ENCODE measurements at places on chromosomes 1 and 21.

DNA sequence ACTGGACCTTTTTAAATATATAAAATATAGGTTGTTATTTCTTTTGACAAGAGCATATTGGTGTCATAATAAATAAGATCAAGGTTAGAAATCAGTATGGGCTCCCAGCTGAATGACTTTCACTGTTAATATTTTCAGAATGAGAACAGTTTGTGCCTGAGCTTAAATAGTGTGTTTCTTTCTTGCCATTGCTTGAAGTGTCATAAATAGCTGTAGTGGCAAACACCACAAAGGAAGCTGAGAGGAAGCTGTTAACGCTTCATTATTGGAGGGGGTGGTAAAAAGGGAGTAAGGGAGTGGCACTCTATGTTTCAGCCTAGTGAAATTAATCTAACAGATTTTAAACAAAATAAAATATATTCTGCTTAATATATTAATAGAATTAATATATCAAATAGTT, 1089.8 kb upstream of the NCAM2 start:
- no peak overlapping the region for H3K4me3 ChIP-seq
- no peak for DNase-seq
- H3K27me3 ChIP-seq = no peaks in the 10 kb centered on the region
- H3K36me3 ChIP-seq = no peaks in the 10 kb centered on the region
- no peaks in the 10 kb centered on the region for H3K4me1 ChIP-seq
- no peak overlapping the region for H3K27ac ChIP-seq

- peak within 1 kb of the TSS; percentile 71 for H3K27ac ChIP-seq
- peak within 1 kb of the TSS; percentile 58 for H3K4me3 ChIP-seq
- peaks cover 16% of the 10 kb centered on the region for H3K4me1 ChIP-seq
- no peaks in the 10 kb centered on the region for H3K27me3 ChIP-seq
- peak; percentile 65 for DNase-seq
- H3K36me3 ChIP-seq = no peaks in the 10 kb centered on the region
Measured at GRCh38 chr1:85048296-85049064, at the start of gene MCOLN3. TSS of gene MCOLN3 (minus strand) at chr1:85048500. CDS start at chr1:85045360, 3,140 bp downstream.

- peak; percentile 63 for DNase-seq
- H3K4me3 ChIP-seq = no peak overlapping the region
- no peak overlapping the region for H3K27ac ChIP-seq
- H3K36me3 ChIP-seq = no peaks in the 10 kb centered on the region
- no peaks in the 10 kb centered on the region for H3K4me1 ChIP-seq
Measured at GRCh38 chr1:206925106-206925736, 3.5 kb upstream of the FCMR start.

DNA sequence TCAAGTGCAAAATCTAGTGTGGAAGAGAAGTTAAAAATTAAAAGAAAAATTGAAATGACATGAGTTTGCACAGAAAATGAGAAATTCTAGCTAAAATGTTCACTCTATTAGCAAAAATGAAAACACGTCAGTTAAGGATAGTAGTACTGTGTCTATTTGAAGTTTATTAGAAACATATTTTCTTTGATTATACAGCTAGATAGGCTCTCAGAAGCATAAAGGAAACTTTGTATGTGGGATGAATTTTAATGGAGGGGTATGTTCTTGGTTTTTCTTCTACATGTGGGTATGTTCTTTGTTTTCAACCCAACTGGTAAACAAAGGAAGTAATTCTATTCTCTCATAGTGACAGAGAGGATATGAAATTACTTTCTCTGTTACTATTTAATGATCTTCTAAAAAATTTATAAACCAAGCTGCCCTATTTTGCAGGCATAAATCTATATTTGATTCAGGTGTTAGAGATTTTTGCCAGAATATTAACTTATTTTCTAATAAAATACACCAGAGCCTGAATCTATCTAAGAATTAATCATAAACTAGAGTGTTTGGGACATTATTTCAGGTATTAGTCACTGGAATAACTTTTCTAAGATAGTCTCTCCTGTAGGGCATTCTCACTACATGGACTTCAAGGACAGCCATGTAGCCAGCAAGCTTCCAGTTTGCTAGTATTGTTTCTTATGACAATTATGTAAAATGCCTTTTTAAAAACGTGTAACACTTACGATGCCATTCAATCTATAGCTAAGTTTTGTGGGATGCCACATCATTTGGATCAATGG, 15.8 kb downstream of the GPSM2 start:
- no peaks in the 10 kb centered on the region for H3K4me1 ChIP-seq
- no peaks in the 10 kb centered on the region for H3K27me3 ChIP-seq
- H3K4me3 ChIP-seq = no peak overlapping the region
- no peaks in the 10 kb centered on the region for H3K36me3 ChIP-seq
- no peak for DNase-seq

DNA sequence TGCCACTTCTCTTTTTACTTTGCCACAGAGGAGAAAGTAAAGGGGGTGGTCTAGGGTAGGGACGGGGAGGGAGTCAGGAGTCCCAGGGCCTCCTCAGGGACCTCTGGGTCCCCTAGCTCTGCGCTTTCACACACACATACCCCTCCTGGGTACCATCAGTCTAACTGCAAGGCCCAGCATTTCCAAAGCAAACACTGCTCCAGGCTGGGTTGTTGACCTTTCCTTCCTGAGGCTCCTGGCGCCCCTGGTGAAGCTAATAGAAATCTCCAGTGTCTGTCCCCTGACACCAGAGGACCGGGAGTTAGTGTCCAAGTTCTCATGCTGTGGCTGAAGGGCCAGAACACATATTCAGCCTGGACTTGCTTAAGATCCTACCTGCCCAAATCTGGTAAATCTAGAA, 3.9 kb downstream of the TMEM63A start:
- H3K4me3 ChIP-seq = no peak overlapping the region
- H3K27ac ChIP-seq = peak overlapping the region; percentile 96
- DNase-seq = no peak
- H3K36me3 ChIP-seq = peaks cover 11% of the 10 kb centered on the region
- H3K27me3 ChIP-seq = no peaks in the 10 kb centered on the region

DNA sequence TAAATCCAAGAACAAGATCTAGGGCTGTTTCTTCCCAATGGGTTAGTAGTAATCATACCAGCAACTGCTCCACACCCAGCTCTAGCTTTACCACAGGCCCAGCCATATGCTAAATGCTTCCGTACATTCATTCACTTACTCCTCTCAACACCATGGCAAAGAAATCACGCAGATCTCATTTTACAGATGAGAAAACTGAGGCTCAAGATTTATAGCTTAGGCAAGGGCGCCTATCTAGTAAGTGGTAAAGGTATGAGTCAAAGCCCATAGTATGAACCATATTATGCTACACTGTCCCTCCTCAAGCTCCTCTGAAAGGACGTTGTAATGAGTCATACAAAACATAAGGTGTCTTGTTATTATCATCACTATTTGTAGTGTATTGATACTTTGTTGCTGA, 82.2 kb downstream of the NIBAN1 start:
- DNase-seq = no peak
- no peaks in the 10 kb centered on the region for H3K27me3 ChIP-seq
- peak overlapping the region; percentile 76 for H3K27ac ChIP-seq
- no peaks in the 10 kb centered on the region for H3K36me3 ChIP-seq

GRCh38 chr21:14706712-14707510, 160.8 kb upstream of the SAMSN1 start:
- no peak overlapping the region for H3K27ac ChIP-seq
- H3K36me3 ChIP-seq = no peaks in the 10 kb centered on the region
- H3K27me3 ChIP-seq = no peaks in the 10 kb centered on the region
- H3K4me3 ChIP-seq = no peak overlapping the region

GRCh38 chr21:36254106-36254941, 65.7 kb upstream of the MORC3 start:
- DNase-seq = no peak
- H3K36me3 ChIP-seq = peaks cover 2% of the 10 kb centered on the region
- peaks cover under 1% of the 10 kb centered on the region for H3K4me1 ChIP-seq
- no peaks in the 10 kb centered on the region for H3K27me3 ChIP-seq
- no peak overlapping the region for H3K4me3 ChIP-seq

- DNase-seq = peak; percentile 6
- H3K4me3 ChIP-seq = no peak overlapping the region
- no peaks in the 10 kb centered on the region for H3K27me3 ChIP-seq
- no peak overlapping the region for H3K27ac ChIP-seq
- no peaks in the 10 kb centered on the region for H3K4me1 ChIP-seq
Measured at GRCh38 chr1:29698033-29698432, 461.7 kb downstream of the PTPRU start.

GRCh38 chr1:81617308-81617967, 183.3 kb upstream of the ADGRL2 start:
- H3K27ac ChIP-seq = no peak overlapping the region
- H3K36me3 ChIP-seq = no peaks in the 10 kb centered on the region
- no peaks in the 10 kb centered on the region for H3K4me1 ChIP-seq
- H3K27me3 ChIP-seq = no peaks in the 10 kb centered on the region

- peaks cover 16% of the 10 kb centered on the region for H3K4me1 ChIP-seq
- H3K4me3 ChIP-seq = no peak overlapping the region
- H3K27me3 ChIP-seq = no peaks in the 10 kb centered on the region
- no peaks in the 10 kb centered on the region for H3K36me3 ChIP-seq
- no peak overlapping the region for H3K27ac ChIP-seq
Measured at GRCh38 chr1:45327644-45328515, 1.2 kb downstream of the HPDL start.

DNA sequence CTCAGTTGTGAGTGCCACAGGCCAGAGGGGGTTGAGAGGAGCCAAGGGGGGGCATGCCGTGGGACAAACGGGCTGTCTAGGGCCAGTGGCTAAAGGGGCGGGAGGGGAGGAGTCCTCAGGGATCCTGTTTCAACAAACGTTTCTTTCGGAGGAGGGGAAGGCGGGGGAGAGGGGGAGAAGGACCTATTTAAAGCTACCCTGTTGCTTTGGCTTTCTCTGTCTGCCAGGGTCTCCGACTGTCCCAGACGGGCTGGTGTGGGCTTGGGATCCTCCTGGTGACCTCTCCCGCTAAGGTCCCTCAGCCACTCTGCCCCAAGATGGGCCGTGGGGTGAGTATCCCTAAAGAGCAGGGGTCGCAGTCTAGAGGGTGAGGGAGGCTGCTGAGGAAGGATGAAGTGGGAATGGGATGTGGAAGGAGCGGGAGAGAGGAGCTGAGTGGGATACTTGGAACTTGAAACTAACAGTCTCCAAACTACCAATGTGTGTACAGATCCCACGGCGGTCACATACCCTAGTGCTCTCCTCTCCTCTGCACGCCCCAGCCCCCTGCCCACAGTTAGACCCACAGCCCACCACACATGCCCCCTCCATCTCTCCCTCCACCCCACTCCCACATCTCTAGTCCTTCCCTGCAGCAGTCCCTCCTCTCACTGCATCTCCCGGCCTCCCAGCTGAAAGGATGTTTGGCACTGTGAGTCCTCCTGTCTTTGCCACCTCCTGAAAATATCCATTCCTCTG, at the start of gene ATP1A2:
ATP1A2 (plus strand) TSS at position 215 of the 738 bp plus-strand sequence; CDS start at position 318, 103 bp downstream.
- H3K27ac ChIP-seq = no peak within 1 kb of the TSS
- H3K36me3 ChIP-seq = no peaks in the 10 kb centered on the region
- no peak within 1 kb of the TSS for H3K4me3 ChIP-seq
- no peak for DNase-seq

DNA sequence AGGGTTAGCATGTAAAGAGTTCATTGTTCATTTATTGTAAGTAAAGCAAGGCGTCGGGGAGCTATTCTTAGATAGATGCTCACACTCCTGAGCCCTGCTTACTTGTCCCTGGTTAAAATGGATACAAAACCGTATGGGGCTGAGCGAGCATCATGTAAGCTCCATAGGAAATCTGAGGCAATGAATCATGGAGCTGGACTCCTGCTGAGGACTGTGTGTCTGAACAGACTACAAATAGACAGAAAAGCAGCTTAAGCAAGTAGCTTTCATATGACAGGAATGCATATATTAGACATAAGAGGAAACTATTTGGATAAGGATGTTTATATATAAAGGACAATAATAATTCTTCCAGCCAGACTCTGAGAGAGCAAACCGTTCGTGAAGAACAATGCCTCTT, 604.9 kb upstream of the PTBP2 start:
- H3K4me3 ChIP-seq = no peak overlapping the region
- no peaks in the 10 kb centered on the region for H3K36me3 ChIP-seq
- DNase-seq = no peak
- H3K27me3 ChIP-seq = no peaks in the 10 kb centered on the region

- no peaks in the 10 kb centered on the region for H3K4me1 ChIP-seq
- H3K27me3 ChIP-seq = no peaks in the 10 kb centered on the region
- H3K36me3 ChIP-seq = no peaks in the 10 kb centered on the region
- no peak overlapping the region for H3K4me3 ChIP-seq
- no peak for DNase-seq
Measured at GRCh38 chr21:42301371-42302075, 13.7 kb downstream of the TFF3 start.

- H3K4me3 ChIP-seq = no peak overlapping the region
- H3K4me1 ChIP-seq = no peaks in the 10 kb centered on the region
- H3K27me3 ChIP-seq = no peaks in the 10 kb centered on the region
- H3K27ac ChIP-seq = no peak overlapping the region
Measured at GRCh38 chr1:18237371-18237770, 129.8 kb downstream of the IGSF21 start.

DNA sequence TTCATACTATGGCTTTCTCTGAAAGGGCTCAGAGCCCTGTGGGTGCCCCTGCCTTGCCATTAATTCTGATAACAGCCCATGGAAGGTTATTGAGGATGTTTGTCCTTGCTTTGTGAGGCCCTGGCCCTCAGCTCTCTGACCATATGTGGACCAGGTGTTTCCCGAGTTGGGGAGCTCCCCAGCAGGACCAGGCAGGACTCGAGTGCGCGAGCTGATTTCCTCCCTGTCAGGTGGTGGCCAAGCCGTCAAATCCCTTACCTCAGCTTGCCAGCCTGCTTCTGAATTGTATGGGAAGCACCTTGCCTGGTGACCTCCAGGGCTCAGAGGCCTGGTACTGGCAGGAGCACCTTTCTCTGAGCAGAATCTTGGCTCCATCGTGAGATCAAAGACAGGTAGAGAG, 17.9 kb upstream of the SDE2 start:
- no peaks in the 10 kb centered on the region for H3K27me3 ChIP-seq
- no peak for DNase-seq
- H3K4me3 ChIP-seq = no peak overlapping the region
- H3K27ac ChIP-seq = no peak overlapping the region

- H3K27ac ChIP-seq = no peak overlapping the region
- no peaks in the 10 kb centered on the region for H3K36me3 ChIP-seq
- no peak for DNase-seq
- H3K27me3 ChIP-seq = no peaks in the 10 kb centered on the region
- H3K4me1 ChIP-seq = peaks cover 17% of the 10 kb centered on the region
Measured at GRCh38 chr1:152412756-152413155, 1.3 kb downstream of the CRNN start.

- DNase-seq = peak; percentile 62
- H3K4me3 ChIP-seq = peak within 1 kb of the TSS; percentile 18
- no peaks in the 10 kb centered on the region for H3K36me3 ChIP-seq
- no peaks in the 10 kb centered on the region for H3K27me3 ChIP-seq
- H3K27ac ChIP-seq = no peak within 1 kb of the TSS
Measured at GRCh38 chr1:207454046-207454964, at the start of gene CR2. TSS of gene CR2 (plus strand) at chr1:207454328. CDS start at chr1:207454419, 91 bp downstream.

GRCh38 chr21:21415741-21416140, 417.5 kb downstream of the NCAM2 start:
- no peaks in the 10 kb centered on the region for H3K27me3 ChIP-seq
- DNase-seq = no peak
- H3K27ac ChIP-seq = no peak overlapping the region
- no peak overlapping the region for H3K4me3 ChIP-seq
- no peaks in the 10 kb centered on the region for H3K36me3 ChIP-seq
- H3K4me1 ChIP-seq = no peaks in the 10 kb centered on the region

- peaks cover under 1% of the 10 kb centered on the region for H3K27me3 ChIP-seq
- peak; percentile 72 for DNase-seq
- no peaks in the 10 kb centered on the region for H3K4me1 ChIP-seq
- no peak overlapping the region for H3K27ac ChIP-seq
- no peak overlapping the region for H3K4me3 ChIP-seq
Measured at GRCh38 chr1:18575620-18576019, 55.0 kb upstream of the PAX7 start.

Data from body of pancreas (tissue), 4 donors.